ENCODE measurements at places on chromosomes 5 and 9.

GRCh38 chr5:38948501-38948900 is 102.7 kb downstream of the OSMR start:
- DNase-seq, result no peak

- no peak for DNase-seq
Measured at GRCh38 chr5:64331597-64332277, 166.1 kb downstream of the RNF180 start.

DNA sequence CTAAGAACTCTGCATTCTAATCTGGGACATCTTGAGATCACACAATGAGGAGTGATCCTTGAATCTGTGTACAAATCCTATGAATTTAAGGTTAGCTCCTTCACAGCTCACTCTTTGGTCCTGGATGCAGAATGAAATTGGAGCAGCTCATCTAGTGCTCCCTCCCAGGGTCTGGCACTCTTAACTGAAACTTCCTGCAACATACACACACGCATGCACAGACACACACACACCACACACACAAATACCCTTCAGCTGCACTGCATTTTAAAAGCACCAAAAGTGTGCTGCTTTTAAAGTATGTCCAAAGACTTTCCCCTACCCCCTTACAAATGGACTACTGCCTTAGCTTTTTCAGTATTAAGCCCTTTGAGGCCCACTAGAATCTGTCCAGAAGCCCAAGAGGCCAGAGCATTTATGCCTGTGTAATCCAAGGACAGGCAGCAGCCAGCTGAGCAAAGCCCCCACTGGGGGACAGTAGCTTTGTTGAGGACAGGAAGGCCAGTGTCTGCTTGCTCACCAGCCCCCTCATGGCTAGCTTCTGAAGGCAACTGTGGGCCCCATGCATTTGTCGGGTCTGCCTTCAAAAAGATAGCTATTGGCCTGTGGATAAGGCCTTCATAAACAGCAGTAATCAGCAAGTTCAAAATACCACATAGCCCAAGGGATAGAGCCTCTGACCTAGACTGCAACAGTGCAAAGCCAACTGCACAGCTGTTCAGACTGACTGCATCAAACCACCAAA is 43.6 kb downstream of the CDO1 start:
- no peak for DNase-seq

DNA sequence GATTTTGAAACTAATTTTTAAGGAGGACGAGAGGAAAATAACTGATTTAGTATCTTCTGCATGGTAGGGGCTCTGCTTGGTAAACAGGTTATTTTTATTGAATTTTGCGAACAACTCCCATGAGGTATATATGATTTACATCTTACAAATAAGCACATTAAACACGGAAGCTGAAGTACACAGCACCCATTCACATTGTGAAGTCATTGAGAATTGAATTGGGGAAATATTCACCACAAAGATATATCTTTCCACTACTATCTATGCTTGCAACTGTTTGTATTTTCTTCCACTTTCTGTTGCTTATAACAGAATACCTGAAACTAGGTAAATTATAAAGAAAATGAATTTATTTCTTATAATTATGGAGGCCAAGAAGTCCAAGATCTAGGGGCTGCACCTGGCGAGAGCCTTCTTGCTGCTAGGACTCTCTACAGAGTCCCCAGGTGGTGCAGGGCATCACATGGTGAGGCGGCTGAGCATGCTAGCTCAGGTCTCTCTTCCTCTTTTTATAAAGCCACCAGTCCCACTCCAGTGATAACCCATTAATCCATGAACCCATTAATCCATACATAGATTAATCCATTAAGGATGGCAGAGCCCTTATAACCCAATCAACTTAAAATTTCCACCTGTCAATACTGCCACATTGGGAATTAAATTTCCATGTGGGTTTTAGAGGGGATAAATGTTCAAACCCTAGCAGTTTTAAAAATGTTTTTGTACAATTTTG is 79.0 kb upstream of the ZNF608 start:
- DNase-seq, result no peak

DNA sequence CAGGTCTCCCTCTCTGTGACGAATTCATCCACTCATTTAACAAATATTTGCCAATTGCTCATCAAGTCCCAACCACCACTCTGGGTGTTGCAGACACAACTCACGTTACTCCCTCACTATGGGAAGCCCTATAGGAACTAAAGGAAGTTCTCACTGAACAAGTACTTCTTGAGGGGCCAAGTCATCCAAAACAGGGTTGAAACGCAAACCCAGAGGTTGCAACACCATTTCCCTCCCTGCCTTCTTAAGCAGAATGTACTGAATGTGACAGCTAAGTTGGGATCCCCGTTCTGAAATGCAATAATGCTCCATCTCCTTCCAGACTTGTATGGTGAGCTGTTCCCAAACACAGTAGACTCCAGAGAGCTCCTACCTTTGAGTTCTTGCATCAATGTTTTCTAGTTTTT is 34.3 kb downstream of the EPB41L4B start:
- DNase-seq, result no peak

GRCh38 chr9:113995963-113996362 is 82.1 kb downstream of the AMBP start:
- DNase-seq, result no peak

DNA sequence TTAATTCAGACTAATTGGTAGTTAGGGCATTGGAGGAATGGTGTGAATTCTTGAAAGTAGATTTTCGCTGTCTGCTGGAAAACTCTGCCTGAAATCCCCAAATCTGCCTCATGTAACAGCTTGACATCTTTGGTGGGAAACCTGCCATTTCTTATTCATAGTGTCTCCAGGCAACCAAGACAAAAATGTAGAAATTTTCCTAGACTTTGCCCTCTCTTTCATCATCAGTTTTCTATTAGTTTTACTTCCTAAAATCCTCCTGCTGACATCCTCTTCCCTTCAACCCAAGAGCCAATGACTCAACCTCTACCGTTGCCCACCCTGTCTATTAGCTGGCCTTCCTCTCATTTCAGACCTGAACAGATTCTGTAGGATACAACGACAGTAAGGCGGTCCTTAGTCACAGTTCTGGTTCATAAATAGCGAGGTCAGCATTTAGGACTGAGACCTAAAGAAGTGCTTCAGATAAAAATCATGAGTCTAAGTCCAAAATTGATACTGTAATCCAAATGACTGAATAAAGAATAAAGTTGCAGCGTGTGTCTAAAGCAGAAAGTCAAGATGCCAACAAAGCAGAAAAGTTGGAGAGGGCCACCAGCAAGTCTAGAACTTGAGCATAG is 133.9 kb downstream of the MUSK start:
- no peak for DNase-seq

- no peak for DNase-seq
Measured at GRCh38 chr5:74226716-74227485, 413.6 kb downstream of the ENC1 start.

GRCh38 chr5:164600274-164600673 is 1094.9 kb downstream of the MAT2B start:
- no peak for DNase-seq

GRCh38 chr9:6034954-6035353 is 19.5 kb upstream of the RANBP6 start:
- no peak for DNase-seq

DNA sequence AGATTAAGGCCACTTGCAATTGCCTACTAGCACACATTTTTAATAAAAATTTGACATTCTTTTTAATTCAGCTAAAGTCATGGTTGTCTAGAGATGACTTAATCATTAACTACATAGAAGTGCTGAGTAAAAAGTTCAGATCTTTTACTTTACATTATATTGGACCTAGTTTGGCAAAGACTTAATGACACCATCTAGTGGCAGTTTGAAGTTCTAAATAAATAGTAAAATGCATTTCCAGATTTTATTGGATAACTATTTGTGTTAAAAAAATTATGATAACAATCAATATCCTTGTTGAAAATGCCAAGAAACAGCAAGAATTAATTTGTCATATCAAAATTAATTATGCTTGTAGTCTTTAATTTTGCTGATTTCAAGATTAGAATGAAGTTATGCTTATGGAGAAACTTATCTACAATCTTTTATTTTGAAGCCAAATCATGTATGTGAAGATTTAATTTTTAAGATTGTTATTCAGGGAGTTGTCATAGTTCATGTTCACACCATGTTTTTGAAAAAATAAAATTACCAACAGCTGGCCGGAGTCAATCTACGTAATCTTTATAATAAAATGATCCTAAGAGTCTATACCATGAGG is 69.6 kb upstream of the PJA2 start:
- no peak for DNase-seq

GRCh38 chr9:69818750-69819345 is 1.8 kb upstream of the CFAP95 start:
- no peak for DNase-seq

- no peak for DNase-seq
Measured at GRCh38 chr9:132141344-132141947, 20.4 kb upstream of the NTNG2 start.

GRCh38 chr5:132258102-132259068 is 889 bp downstream of the PDLIM4 start:
- no peak for DNase-seq

GRCh38 chr9:122406070-122406890 is 35.5 kb downstream of the PTGS1 start:
- no peak for DNase-seq

DNA sequence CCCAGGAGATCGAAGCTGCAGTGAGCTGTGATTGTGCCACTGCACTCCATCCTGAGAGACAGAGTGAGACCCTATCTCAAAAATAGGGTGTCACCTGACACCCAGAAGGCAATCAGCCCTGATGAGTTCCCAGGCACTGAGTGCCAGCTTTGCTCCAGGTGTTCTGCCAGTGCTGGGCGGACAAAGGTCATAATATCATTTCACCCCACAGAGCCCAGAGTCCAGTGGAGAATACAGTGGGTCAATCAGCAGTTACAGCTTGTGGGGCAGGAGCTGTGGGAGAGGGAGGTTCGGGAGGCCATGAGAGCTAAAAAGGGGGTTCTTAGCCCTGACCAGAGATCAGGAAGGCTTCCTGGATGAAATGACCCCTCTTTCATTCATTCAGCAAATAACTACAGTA is 24.4 kb upstream of the SH3RF2 start:
- DNase-seq, result no peak

DNA sequence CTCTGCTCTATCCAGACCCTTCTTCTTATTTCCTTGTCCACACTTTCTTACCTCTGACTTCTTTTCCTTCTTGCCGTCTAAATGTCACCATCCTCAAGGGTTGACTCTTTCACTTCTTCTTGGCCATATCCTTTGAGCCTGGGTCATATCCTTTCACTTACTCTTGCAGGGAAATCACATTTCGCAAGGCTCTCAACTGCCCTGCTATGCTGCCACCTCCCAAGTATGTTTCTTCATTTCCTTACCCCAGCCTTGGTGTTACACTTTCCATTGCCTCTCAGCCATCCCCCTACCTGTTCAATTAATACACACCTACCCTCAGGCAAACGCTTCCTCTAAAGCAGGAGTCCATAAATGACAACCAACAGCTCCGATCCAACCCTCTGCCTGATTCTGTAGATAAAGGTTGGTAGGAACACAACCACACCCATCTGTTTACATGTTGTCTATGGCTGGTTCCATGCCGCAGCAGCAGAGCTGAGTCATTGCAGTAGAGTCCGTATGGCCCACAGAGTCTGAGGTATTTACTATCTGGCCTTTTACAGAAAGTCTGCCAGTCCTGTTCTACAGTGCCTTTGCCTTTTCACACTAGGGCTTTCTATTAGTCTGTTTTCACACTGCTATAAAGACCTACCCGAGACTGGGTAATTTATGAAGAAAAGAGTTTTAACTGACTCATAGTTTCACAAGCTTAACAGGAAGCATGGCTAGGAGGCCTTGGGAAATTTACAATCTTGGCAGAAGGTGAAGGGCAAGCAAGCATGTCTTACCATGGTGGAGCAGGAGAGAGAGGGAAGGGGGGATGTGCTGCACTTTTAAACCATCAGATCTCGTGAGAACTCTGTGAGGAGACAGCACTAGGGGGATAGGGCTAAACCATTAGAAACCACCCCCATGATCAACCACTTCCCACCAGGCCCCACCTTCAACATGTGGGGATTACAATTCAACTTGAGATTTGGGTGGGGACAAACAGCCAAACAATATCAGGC is 97.9 kb downstream of the SV2C start:
- DNase-seq, result no peak

GRCh38 chr9:33318781-33319180 is 28.5 kb downstream of the NFX1 start:
- DNase-seq, result no peak

- no peak for DNase-seq
Measured at GRCh38 chr9:34171753-34172535, 6.9 kb upstream of the UBAP1 start.

- DNase-seq, result no peak
Measured at GRCh38 chr9:42386477-42386876, 203.0 kb downstream of the SPATA31A6 start.

DNA sequence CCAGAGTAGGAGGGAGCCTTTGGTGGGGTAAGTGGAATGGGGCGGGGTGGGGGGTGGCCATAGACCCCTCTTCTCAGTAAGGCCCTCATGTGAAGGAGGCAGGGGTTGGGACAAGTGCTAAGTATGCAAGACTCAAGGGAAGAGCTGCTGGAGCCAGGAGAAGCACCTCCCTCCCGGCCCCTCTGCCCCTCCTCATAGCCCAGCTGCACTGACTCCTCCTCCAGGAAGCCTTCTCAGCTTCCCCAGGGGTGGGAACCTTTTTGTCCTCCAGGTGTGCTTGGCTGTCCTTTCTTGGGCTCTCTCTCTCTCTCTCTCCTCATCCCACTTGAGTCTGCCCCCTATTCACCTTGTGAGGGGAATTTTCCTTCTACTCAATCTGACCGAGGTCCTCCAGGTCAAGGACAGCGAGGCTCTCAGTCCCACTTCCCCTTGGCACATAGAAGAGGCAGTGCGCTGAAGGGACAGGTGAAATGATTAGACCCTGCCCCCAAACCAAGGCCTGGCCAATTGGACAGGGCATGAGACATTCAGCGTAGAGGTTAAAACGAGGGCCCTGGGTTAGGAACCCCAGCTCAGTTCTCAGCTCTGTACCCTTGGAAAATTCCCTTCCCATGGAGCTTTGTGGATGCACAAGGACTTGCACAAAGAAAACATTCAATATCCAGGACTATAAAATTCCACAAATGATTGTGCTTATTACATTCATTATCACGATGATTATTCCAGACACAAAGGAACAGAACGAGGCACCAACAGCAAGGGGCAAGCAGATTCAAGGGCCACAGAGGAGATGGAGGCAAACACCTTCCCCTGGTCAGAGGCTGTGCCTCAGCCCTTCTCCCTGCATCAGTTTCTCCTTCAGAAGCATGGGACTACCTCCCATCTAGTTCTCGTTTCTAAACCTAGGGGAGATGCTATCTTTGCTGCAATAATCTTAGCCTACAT is 45.6 kb upstream of the IL17B start:
- DNase-seq, result no peak

DNA sequence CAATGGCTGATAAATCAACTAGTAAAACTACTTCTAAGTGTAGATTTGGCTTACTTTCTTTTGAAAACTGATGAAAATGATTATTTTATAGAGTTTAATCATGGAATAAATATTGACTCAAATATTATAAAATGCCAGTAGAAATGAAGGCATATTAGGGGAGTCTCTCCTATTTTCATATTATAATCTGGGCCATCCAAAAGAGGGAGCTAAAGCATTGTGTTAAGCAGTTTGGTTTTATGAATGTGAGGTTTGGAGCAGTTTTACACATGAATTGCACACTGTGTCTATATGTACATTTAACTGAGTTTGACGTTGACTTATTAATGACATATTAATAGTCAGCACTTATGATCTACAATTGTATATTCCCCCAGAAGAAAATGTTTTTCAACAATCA is 17.4 kb downstream of the CDH9 start:
- DNase-seq, result no peak

- DNase-seq, result no peak
Measured at GRCh38 chr5:125536095-125536494, 789.7 kb upstream of the ZNF608 start.
